ENCODE measurements at places on chromosomes 5 and 9.

DNA sequence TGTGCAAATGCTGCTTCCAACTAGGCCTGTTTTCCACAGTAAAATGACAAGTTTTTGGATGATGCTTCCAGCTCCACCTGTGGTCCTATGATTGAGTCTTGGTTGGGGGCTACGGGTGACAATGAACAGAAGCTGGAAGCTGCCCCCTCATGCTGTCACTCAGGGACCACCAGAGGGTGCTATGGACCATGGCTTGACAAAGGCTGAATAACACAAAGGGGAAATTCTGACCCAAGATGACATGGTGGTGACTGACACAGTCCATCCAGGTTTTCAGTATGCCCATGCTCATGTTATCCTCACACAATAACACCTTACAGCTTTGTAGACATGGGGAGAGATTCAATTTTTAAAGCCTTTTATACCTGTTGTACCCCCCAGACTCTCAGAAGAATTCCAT is 23.9 kb upstream of the SAP30L start:
- DNase-seq: no peak

- DNase-seq: no peak
Observed at GRCh38 chr5:40492056-40492455, 187.7 kb upstream of the PTGER4 start.

DNA sequence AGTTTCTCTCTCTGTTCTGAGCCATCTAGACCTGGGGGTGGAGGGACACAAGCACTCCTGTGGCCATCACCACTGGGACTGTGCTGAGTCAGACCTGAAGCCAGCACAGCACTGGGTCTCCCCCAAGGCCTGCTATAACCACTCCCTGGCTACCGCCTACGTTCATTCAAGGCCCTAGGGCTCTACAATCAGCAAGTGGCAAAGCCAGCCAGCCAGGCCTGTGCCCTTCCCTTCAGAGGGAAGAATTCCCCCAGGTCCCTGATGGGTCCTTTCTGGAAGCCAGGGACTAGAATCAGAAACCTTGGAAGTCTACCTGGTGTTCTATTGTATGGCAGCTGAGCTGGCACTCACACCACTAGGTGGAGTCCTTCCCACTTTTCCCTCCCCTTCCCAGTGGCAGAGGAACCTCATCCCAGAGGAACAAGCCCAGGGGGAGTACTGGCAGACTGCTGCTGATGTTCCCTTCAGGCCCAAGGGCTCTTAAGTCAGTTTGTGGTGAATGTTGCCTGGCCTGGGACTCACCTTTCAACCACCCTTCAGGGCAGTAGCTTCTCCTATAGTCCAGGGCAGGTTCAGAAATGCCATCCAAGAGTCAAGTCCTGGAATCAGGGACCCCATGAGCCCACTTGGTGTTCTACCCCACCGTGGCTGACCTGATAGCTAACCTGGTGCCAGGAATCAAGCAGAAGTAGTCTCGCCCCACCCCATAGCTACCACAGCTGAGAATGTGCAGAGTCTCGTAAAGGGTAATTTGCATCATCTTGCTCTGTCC is 20.0 kb downstream of the JMY start:
- no peak for DNase-seq

- DNase-seq: no peak
Observed at GRCh38 chr9:87834357-87834756, 48.3 kb upstream of the SPATA31E1 start.

DNA sequence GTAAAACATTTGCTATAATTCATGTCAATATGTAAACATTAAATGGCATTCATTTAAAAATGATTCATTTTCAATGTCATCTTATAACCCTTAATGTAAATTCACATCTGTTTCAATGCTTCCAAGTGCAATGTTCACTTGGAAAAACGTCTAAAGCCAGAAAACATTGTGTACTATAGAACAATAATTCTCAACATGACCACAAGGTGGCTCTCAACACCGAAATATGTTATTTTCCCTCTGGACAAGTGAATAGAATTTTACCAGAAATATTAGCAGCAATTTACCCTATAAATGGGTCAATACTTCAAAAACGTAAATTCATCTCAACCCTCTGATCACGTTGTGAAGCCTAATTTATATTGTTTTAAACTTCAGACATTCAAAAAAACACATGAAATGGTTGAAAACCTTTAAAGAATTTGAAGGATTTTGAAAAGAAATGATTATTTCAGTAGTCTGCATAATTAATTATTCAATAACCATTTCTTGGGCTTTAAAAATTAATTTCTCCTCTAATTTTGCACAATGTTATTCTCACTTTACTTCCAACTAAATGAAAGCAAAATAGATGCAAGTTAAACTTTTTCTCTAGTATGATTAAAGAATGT is 11.0 kb downstream of the CDH10 start:
- no peak for DNase-seq

GRCh38 chr9:107222020-107222522 is 61.0 kb upstream of the RAD23B start:
- DNase-seq: no peak

DNA sequence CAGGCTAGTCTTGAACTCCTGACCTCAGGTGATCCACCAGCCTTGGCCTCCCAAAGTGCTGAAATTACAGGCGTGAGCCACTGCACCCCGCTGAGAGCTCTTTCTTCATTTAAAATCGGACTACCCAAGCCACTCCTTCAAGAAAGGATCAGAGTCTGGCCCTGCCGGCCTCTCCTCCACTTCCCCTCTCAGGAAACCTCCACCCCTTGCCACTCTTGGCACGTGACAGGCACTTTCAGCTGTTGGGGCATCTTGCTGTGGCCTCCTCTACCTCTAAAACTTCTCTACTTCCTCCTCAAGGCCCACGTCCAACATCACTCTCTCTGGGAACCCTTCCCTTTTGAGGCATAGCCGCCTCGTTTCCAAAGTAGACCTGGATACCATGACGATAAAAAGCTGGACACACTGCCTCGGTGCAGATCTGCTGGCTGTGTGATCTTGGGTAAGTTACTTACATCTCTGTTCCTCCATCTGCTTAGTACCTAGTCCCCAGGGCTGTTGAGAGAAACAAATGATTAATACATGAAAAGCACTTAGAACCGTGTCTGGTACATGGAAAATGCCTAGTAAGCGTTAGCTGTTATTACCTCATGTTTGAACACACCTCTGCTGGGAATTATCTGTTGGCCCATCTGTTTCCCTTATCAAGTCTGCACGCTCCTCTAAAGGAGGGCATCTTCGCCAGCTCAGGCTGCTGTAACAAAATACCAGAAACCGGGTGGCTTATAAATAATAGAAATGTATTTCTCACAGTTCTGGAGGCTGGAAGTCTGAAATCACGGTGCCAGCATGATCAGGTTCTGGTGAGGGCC is 55.3 kb downstream of the SMIM23 start:
- no peak for DNase-seq

DNA sequence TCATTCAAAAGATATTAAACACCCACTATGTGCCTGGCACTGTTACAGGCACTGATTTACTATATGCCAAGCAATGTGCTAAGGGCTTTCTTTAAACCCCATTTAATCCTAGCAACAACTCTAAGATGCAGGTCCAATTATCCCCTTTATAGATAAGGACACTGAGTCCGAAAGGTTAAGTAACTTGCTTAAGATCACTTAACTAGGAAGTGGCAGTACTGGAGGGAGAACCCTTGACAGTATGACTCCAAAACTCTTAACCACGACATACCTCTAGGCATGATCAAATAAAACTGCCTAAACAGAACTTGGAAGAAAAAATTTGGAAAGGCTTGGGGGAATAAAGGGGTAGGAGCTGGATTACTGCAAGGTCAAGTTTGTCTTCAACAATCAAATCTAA is 1.7 kb downstream of the RAB14 start:
- no peak for DNase-seq

- DNase-seq: no peak
Observed at GRCh38 chr5:52799358-52799982, 11.8 kb downstream of the ITGA1 start.

DNA sequence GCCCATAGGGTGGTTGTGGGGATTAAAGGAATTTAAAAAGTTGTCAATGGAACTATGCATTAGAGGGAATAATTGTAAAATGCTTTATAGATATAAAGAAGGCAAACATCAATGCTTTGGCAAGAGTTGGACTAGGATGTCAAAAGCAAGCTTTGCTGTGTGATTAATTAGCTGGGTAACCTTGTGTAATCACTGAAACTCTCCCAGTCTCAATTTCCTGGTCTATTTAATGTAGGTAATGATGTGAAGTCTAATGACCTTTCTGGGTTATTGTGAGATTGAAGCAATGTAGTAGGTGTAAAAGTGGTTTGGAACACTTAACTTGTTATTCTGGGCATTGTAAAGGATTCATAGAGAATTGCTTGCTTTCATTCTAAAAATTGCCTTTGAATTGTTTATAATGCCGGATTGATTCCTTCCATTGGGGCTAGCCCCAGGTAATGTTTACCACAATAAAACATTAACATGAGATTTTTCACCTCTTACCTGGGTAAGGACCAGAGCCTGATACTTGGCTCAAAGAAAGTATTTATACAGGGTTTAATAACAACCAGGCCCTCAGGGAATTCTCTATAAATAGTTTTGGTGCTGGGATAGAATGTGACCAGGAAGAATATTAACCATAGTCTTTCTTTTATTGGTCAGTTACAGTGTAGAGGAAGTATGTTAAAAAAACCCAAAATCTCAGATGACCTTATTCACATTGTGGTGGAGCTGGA is 30.0 kb upstream of the CLINT1 start:
- no peak for DNase-seq

GRCh38 chr5:135232958-135233357 is 166.1 kb downstream of the MACROH2A1 start:
- no peak for DNase-seq

DNA sequence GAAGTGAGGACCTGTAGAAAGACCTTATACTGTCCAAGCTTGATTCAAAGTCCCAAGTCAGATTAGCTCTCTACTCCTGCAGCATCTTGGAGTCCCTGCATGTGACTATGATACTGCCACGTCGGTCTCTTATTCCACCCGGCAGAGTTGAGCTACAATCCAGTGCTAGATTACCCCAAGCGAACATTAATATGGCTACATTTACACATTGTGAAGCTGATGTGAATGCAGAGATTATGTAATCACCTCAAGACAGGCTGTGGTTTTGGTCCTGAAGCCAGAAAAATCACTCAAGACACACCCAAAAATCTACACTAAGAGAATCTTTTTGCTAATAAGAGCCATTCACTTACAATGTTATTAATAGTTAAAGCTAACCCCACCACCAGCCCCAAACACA is 116.7 kb downstream of the GNA14 start:
- no peak for DNase-seq

DNA sequence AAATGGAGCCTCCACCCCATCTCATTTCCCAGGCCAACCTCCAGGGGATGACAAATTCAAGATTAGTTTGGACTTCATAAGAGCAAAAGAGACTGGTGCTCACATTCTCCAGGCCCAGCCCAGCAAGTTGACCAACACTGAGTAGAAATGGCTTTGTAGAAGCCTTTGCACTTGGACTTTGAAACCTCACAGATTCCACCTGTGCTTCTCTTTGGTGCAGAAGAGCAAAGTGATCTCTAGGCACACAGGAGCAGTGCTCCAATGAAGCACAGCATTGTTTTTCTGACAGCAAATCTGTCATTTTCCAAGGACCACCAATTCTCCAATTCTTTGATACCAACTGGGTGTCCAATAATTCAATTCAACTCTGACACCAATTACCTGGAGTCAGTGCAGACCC is 17.1 kb upstream of the RNF145 start:
- DNase-seq: no peak

DNA sequence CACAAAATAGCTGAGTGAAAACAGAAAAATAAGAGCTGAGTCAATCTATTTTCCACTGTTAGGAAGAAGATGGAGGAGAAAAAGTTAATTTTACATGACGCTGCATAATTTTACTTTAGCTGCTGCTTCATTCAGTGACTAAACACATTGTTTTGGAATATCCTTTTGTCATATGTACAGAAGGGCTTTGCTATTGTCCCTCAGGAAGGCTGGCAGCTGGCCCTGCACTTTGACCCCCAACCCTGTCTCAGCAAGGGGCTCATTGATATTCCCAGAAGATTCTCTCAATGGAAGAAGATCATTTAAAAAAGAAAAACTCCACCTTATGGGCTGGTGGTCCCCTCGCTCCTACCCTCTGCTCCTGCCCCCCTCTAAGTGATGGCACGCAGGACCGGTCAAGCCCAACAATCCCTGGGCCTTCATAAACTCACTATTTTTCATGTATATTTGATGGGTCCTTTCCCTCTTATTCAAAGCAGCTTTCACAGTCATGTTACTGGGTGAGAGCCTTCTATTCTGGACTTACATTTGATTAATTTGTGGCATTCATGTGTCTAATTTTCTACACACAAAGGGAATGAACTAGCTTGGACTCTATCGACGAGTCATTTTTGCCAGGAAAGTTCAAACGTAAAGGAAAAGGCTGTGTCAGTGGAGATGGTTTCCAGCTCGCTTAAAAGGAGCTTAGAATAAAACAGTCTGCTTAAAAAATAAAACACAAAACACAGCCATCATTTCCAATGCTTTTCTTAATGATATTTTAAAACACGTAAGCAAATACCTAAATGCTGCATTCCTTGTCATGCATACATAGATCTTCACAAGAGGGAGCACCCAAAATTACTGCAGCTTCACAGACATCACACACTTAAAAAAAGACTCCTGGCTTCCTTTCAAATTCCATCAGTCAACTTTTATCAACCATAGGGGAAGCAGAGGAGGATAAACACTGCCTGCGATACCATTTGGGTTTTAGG is 104.7 kb downstream of the EFNA5 start:
- no peak for DNase-seq

- DNase-seq: no peak
Observed at GRCh38 chr9:73024601-73025034, 71.8 kb upstream of the ALDH1A1 start.

- no peak for DNase-seq
Observed at GRCh38 chr5:76960004-76960625, 7.3 kb downstream of the CRHBP start.

DNA sequence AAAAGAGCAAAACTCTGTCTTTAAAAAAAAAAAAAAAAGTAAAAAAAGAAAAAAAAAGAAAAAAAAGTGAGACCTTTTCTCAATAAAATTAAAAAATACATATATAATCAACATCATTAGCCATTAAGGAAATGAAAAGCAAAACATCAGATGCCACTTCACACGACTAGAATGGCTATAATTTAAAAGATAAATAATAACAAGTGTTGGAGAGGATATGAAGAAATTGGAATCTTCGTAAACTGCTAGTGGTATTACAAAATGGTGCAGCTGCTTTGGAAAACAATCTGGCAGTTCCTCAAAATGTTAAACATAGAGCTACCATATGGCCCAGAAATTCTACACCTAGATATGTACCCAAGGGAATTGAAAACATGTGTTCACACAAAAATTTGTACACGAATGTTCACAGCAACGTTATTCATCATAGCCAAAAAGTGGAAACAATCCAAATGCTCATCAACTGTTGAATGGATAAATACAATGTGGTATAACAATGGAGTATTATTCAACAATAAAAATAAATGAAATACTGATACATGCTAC is 45.3 kb upstream of the SIL1 start:
- DNase-seq: no peak

DNA sequence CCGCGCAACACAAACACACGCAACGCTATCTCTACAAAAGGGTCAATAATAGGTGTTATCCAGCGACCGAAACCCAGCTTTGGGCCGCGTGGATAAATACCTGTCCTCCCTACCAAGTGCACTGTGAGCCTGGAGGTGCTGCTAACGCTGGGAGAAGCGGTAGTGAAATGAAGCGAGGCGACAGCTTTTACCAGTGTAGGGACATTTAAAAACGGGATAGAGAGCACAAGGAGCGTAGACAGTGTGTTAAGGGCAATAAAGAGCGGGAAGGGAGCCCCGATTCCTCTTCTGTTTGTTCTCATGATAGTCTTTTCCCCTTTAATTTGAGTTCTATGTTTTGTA is 421 bp upstream of the DEPDC1B start:
- no peak for DNase-seq

- no peak for DNase-seq
Observed at GRCh38 chr9:135596211-135596610, 34.7 kb downstream of the PAEP start.

GRCh38 chr9:78669591-78669990 is 372.7 kb downstream of the PSAT1 start:
- no peak for DNase-seq
